Activated CD8-positive, alpha-beta memory T cell treated with anti-CD3 and anti-CD28 coated beads, Interleukin-2, amount 50 U/mL, for 4 hours (primary cell): ENCODE measurements at places on chromosomes 12 and 14.

DNA sequence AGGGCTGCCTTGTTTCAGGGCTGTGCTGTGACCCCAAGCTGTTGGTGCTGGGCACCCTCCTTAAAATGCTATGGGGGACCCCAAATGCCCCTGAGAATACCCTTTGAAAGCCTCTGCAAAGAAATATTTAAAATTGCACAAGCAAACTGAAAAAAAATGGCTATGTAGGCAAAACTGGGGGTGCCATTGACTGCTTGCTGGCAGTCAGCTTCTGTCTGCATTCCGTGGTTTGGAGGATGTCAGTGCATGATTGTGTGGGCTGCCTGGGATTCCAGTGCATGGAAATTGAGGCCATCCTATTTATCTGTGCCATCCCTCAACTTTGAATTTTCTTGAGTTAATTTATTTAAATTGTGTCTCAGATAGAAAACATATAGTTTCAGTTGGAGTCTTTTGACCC lies 113.7 kb upstream of the RTL1 start:
- no peak for DNase-seq

DNA sequence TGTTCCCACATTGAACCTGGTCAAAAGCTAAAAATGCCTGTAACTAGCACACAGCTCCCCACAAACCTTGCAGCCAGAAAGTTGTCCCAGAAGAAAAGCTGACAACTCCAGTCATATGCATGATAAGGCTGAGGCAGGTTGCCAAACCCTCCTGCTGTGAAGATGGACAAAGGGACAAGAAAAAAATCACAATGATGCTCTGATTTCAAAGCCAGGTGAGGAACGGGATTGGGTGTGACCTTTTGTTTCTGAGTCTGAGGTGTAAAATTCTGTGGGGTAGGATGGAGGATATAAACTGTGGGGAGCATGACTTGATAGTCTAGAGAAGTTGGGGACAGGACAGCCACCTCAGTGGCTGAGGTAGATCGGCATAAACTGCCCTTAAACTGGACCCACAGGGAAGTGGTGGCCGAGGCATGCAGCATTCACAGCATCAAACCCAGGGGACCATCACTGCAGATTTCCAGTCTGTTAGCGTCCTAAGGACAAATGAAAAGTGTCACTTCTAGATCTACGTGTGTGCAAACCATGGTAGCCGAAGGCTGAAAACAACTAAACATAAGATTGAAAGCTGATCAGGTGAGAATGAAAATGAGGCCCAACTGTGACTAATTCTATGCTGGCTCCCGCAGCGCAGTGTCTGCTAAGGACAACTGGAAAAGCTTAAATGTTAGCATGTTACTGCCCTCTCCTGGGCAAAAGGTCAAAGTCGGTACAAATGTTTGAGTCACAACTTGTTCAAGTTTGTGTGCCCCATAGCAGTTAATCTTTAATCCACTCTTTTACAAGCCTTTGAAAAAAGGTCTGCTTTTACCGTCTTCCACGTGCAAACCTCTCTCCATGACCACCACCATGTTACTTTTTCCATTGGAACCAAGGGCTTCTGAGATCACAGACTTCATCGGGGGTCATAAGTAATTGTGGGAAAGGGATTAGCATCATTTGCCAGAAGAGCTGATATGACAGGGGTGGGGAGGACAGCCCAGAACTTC lies 39.8 kb downstream of the GRIN2B start:
- no peak for DNase-seq

DNA sequence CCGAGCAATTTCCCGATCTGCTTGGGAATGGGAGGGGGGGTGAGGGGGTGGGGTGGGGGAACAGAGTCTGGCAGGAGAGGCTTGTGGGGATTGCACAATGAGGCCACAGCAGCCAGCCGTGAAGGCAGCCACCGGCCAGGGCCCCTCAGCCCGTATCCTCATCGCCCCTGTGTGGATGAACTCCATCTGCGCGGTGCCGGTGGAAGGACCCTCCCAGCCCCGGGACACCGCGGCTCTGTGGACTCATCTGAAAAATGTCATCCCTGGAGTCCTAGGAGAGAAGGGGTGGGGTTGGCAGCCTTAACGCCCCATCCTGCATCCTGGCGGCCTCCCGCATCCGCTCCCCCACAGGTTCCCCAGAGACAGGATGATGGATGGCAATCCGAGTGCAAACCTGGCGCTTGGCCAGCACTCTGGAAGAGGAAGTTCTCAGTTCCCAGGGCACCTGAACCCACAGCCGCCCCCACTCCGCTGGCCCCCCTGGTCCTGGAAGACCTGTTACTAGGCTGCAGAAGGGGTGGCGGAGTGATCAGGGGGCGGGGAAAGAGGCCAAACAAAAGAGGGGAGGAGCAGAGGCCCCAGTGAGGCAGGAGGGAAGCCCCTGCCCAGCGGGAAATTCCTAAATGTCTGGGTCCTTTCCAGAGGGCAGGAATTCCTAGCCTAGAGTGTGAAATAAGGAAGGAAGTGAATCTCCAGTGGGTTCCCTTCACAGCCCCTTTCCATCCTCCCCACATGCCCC lies 1.2 kb upstream of the TNFAIP2 start:
- DNase-seq, result no peak

- no peak for DNase-seq
These were observed 444 bp upstream of the GEMIN2 start for GRCh38 chr14:39113685-39114072.

GRCh38 chr12:73413974-73414373 lies 1123.7 kb upstream of the ATXN7L3B start:
- DNase-seq, result no peak

GRCh38 chr12:57729321-57729844 lies 9.2 kb downstream of the AGAP2 start:
- DNase-seq, result no peak

- peak; percentile 43 for DNase-seq
These were observed 10.6 kb downstream of the RARG start for GRCh38 chr12:53221203-53222080.

GRCh38 chr12:19885093-19885812 lies 446.0 kb downstream of the AEBP2 start:
- DNase-seq, result no peak

DNA sequence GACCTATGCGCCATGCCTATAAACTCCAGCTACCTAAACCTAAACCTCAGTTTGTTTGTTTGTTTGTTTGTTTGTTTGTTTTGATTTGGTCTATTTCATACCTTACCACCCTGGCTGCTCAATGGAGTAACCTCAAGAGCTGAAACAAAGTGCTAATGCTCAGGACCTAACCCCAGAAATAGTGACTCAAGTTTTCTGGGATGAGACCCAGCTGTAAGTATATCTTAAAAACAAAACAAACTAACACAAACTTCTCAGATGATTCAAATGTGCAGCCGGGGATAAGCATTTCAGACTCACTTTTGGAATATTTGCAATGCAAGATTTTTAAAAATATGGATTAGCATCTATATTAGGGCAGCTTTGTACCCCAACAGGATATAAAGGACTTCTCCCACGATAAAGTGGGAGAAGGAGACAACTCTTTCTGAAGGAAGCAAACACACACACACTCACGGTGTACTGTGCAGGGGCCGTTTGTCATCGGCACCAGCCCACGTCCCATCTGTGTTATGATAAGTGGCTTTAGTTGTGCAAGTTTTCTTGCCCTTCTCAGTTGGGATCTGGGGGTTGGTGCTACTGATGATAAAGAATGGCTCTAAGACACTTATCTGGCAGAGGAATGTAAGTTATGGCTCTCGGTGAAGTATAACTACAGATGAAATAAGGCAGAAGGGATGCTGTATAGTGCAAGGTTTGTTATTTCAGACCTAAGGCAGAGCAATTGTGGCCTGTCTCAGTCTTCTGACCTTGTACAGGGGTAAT lies 516.7 kb upstream of the TMEM132C start:
- DNase-seq, result no peak

DNA sequence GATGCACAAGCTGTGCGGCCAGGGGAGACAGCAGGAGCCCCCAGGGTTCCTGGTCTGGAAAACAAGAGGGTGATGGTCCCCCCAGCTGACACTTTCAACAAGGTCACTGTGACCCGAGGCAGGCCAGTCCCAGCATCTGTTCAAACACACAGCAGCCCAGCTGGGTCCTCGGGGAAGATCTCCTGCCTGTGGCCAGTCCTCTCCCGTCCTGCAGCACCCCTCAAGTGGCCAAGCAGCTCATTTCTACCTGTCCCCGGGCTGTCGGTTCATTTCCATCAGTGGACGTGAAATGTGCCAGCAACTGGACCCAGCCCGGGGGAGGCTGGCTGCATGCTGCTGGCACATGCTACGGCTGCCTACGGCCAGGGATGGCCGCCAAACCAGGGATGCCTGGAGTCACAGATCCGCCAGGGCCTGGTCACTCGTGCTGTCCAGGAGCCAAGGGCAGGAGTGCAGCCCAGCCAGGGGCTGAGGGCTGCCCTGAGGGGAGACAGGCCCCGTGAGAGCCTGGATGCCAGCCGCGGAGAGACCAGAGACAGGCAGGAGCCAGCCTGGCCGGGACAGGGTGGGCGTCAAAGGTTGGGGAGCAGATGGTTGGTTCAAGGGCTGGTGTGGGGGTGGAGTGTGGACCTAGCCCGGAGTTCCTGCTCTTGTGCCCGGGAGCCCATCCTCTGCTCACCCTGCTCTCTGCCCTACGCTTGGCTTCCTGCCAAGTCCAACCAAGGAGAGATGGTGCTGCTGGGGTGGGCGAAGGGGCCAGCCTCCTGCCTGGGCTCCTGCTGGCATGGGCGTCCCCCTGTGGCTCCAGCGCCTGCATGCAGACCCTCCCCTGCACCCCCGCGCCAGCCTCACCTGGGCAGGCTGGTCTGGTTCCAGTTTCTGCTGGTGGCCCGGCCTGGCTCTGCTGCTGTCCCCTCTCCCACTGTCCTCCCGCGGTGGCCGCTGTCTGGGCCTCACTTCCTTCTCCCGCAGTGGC lies 143.8 kb downstream of the ADGRD1 start:
- DNase-seq, result peak; percentile 12

GRCh38 chr12:104852102-104852501 lies 106.0 kb downstream of the SLC41A2 start:
- DNase-seq, result no peak

DNA sequence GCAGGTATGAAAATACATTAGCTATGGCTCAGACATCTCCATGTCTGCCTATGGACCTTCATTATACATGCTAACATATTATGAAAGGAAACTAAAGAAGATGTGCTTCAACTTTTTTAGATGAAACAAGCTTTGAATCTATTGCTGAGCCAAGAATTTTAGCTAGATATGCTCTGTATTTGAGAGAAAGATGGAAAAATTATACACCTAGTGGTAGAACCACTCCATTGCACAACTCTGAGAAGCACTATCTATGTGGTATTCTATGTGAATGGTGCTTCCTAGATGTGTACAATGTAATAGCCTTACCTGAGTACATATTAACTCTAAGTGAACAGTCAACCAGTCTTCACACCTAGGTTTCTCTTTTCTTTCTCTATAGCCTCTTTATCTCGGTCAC lies 17.3 kb downstream of the EPYC start:
- DNase-seq, result no peak

DNA sequence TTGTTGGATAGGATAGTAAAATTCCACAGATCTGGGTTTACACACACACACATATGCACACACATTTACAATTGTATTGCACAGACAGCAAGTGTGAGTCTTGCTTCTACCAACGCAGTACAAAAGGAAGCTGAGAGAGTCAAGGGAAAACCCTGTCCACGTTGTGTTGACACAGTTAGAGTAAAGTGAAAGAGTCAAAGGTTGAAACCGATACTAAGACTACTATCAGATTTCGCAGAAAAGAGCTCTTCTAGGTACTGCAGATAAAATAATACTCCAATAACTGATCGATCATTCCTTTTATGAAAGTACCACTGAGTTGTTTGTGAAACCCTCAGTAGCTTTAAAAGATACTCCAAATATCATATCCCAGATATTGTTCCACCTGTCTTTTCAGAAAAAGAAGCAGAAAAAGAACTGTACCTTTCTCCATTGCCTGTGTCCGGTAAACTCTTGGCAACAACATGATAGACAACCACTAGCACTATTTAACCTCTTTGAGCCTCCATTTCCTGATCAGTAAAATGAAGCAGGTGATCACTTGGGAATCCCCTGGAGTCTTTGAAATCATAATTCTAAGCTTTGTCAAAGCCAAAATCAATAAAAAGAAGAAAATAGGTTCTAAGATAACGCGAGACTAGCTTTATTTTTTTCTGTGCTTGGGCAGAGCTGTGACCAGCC lies 224.6 kb upstream of the FOXN3 start:
- DNase-seq, result no peak

- no peak for DNase-seq
These were observed 17.3 kb upstream of the CCND2 start for GRCh38 chr12:4256043-4256826.

GRCh38 chr14:21557084-21557901 lies 22.6 kb downstream of the OR10G3 start:
- peak; percentile 73 for DNase-seq

DNA sequence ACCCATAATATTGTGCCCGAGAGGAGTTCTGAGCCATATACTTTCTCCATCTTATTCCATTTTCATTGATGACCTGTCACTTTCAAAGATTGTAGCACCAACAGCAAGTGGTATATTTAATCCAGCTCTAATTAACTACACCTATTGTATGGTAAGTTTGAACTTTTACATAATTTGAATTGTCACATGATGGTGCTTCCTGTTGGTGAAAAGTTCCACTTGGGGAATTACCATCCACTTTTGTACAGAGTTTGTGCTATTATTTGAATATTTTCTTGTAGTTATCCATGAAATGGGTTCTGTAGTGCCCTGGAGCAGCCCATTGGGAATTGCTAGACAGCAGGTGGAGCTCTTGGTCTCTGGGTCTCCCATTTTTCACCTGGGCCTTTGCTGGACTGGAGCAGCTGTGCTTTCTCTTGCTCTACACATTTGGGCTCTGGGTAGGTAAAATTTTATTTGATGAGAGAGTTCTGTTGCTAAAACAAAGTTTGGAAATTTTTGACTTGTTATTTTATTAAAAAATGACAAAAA lies 3.0 kb downstream of the SMCO3 start:
- no peak for DNase-seq

DNA sequence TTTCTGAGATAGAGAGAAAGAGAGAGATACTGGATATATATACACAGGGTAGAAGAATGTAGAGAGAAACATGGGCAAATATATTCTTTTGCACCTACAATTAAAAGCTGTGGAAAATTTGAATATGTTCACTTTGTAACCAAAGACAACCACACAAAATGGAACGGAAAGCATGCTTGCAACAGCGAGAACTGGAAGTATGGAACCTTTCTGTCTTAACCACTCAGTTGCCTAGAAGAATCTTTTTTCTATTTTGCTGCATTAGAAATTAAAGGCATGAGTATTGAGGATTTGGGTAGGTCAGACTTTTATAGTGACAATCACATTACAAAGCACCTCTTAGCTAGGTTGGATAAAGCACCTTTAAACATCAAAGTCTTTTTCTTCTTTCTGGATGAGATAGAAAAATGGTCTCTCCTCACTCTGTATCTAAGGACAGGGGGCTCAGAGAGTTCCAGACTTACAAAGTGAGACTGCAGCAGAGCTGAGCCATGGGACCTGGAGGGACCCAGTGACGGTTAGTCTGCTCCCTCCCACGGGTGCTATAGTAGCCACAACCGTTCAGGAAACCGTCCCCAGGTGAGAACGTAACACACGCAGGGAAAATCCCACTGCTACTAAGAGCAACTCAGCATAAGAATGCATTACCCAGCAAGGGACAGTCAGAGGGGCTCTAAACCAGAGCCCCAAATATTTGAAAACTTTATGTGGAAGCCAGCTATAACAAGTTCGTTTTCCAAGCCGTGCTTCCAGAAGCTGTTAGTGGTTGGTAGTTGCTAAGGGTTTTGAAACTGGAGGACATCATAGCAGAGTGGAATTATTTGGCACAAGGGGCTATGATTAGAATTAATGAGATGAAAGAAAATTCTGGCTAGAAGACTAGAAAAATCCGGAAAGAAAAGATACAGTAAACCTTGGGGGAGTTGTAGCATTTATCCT lies 97.1 kb downstream of the DAD1 start:
- DNase-seq, result peak; percentile 38
